ENCODE measurements at places on chromosomes 11 and 22.

DNA sequence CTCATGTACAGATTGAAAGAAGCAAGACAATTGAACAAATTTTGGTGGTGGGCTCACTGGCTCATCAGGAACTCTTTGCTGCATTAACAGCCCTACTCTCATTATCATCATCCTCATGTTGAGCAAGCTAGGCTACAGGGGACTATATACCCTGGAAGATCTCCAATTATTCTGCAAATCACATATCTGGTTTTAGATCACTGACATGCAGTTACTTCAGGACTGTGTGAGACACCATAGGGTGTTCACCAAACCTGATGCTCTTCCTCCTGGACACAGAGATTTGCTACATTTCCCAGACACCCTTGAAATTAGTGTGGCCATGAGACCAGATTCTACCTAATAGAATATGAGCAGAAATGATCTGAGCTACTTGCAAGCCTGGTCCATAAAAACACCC lies 23.0 kb upstream of the ME3 start:
- no peak for DNase-seq

DNA sequence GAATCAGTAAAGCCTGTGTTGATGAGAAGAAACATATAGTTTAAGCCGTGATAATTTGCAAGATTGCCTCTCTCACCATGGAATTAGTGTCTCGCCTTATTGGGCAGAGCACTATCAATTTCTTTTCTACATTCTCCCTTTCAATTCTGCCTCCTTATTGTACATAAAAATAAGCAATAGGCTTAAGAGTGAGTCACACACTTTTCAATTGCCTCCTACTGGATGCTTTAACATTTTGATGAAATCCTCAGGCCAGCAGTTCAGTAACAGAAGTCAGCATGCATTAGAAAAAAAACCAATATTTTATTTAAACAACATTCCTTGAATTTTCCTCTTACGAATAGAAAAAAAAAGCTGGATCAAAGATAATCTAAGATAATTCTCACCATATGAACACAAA lies 33.8 kb upstream of the VWA5A start:
- no peak for DNase-seq

GRCh38 chr11:13143486-13144297 lies 133.9 kb upstream of the BMAL1 start:
- DNase-seq: no peak

GRCh38 chr11:40287916-40288803 lies 1171.3 kb downstream of the LRRC4C start:
- no peak for DNase-seq

DNA sequence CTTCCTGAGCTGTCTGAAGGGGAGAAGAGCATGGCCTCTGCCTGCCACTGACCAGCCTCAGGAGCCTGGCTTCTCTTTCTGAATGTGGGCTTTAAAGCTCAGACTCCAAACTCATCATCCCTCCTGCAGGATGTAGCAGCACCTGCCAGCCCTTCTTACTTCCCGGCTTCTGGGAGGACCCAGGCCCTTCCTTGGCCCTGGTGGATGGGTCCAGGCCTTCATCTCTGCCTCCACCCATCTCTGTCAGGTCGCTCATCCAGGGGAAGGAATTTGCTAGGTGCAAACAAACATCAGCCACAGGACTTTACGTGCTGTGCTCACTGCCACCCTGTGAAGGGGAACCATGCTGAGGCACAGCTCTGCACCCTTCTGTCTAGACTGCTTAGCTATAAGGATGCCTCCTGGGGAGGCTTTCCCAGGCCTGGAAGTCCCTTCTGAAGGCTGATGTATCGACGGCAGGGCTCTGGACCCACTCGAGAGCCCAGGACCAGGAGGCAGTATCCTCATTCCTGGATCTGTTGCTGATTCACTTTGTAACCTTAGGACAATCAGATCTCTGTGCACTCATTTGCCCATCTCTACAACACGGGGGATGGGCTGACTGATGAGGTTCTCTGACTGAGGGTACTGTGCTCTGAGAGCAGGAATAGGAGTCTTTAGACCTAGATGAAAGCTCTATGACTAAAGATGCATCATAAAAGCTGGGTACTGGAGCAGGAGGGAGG lies 30.9 kb downstream of the USP35 start:
- DNase-seq: no peak

DNA sequence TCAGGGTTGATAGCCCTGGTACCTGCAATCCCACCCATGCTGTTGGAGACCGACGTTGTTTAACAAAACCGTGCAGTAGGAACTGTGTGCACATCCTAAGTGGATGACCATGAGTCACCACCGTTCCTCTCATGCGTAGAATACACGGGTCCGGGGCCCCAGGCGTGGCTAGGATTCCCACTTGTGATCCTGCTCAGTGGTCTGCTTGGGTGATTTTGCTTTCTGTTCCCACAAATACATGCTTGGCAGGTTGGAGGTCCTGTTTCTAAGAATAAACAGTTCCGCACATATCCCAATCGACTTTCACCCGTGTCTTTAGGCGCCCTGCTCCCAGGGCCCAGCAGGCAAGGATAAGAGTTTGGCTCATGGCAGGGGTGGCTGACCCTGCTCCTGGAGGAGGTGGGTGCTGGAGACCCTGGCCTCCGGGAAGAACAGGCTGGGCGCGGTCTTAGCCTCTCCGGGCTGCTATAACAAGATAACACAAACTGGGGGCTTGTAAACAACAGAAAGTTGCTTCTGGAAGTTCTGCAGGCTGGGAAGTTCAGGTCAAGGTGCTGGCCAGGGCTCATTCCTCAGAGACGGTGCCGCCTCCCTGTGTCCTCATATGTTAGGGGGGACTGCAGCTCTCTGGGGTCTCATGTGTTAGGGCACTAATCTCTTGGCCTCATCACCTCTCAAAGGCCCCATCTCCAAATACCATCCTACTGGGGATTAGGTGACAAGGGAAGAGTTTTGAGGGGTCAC lies 1028.3 kb downstream of the BRD1 start:
- no peak for DNase-seq

DNA sequence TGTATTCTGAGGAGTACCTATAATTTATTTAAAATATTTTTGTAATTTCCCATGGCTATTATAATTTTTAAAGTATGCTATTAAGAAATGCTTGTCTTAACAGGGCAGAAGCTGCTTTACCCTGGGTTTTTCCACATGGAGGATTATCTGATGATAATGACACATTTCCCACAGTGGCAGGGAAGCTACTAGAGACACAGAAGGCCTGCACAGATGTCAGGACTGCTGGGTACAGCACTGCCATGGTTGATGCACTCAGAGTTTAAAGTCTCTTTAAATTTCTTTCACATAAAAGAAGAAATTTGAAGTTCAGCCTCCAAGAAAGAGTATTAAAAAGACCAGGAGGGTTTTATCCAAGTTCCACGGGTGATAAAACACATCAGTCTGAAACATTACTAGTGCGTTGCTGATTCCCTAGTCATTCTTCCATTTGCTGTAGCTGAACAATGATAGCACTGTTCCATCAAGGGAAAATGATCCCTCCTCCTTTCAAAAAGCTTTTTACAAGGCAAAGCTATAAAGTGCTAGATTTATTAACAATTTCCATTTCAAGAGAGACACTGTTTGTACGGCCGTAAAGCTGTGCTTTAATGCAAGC lies 363.0 kb downstream of the CNTN5 start:
- no peak for DNase-seq

DNA sequence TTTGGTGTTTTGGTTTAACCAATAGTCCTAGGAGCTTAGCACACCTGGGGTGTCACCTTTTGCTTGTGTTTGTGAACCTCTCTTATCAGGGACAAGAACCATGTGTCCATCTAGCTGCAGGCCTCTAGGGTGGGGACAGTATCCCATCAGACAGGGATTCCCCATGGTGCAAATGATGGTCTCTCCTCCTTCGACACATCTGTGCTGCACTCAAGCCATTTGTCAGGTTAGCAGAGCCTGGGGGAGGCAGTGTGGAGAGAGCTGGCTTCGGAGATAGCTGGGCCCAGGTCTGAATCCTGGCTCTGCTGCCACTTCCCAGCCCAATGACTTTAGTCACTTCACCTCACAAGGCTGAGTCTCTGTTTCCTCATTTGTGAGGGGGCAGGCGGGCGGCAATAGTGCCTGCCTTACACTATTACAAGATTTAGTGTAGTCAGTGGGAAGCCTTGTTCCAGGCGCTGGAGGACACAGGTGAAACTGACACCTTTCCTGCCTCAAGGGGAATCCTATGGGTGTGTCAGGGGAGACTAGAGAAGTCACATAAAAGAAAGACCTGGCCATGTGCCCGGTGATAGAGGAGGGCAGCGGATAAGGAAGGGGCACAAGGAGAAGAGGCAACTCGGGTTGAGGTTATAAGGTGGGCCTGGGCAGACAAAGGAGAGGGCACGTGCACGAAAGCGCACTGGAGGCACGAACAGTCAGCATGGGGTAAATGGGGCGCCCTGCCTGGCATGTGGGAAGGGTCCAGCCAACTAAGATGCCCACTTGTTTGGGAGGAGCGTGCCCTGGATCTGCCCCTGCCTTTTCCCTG lies 12.6 kb downstream of the KLHL35 start:
- DNase-seq: no peak

GRCh38 chr11:43738600-43739409 lies 58.3 kb downstream of the HSD17B12 start:
- DNase-seq: peak; percentile 87

DNA sequence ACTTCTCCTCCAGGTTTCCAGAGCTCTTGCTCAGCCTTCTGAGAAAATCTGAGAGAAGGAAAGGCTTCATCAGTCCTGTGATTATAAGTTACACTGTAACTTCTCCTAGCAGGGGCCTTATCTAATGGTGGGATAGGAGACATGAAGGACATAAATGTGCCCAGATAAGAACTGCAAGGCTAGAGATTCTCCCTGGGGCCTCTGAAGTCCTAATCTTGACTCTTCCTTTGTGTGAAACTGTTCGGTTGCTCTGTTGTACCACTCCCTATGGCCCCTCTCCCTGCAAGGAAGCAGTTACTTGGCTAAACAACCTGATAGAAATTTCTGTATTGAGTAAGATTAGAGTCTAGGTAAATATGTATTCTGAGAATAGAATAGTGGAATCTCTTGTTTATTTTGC lies 780.9 kb downstream of the ETS1 start:
- DNase-seq: no peak

DNA sequence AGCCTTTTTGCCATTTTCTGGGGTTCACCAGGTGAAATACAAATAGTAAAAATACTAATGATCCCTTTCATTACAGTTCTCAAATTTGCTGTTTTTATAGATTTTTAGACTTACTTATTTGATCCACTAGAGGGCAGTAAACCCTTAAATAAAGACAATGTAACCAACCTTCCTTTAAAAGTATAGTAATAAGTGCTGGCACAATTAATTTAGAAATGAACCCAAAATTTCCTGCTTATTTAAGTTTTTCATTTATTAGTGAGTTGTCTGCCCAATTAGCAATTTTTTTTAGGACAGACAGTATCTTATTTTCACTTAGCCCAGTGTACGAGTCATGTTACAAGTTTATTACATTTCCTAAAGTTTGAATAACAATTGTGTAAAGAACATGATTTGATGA lies 4.7 kb downstream of the DDIAS start:
- peak; percentile 54 for DNase-seq

Measured in MM.1S (cell line).